ENCODE measurements at places on chromosomes 12 and 14. TPM values are rescaled to one million over a fixed set of nuclear protein-coding genes. Genes with fewer than 3 reads are reported as not detected.
A peak's percentile ranks its signal among the peaks of the same experiment; 100 is the strongest.

Gene EXOC3L4
- 28.4 TPM for total RNA-seq

Gene BMP4
- 2.7 TPM for total RNA-seq

DNA sequence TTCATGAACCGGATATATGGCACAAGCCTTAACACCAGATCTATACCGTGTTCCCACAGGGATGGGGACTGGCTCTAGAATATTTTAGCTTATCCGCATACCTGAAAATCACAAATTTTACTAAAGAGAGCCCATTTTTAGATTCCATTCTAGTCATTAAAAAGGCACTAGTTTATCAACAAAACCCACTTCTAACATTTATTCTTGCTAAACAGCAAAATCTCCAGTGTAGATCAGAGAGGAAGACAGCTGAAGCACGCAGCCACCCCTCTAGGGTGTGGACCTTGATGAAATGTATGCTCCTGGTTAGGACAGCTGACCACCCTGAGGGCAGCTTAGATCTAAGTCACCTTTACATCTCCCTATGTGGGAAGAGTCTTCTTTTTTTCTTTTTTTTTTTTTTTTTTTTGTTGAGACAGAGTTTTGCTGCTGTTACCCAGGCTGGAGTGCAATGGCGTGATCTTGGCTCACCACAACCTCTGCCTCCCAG, 62.4 kb downstream of the EID3 start:
- no peaks in the 10 kb centered on the region for H3K27me3 ChIP-seq
- peaks cover 3% of the 10 kb centered on the region for H3K36me3 ChIP-seq
- no peak overlapping the region for H3K4me3 ChIP-seq
- DNase-seq, result no peak
- H3K4me1 ChIP-seq, result peaks cover 1% of the 10 kb centered on the region

DNA sequence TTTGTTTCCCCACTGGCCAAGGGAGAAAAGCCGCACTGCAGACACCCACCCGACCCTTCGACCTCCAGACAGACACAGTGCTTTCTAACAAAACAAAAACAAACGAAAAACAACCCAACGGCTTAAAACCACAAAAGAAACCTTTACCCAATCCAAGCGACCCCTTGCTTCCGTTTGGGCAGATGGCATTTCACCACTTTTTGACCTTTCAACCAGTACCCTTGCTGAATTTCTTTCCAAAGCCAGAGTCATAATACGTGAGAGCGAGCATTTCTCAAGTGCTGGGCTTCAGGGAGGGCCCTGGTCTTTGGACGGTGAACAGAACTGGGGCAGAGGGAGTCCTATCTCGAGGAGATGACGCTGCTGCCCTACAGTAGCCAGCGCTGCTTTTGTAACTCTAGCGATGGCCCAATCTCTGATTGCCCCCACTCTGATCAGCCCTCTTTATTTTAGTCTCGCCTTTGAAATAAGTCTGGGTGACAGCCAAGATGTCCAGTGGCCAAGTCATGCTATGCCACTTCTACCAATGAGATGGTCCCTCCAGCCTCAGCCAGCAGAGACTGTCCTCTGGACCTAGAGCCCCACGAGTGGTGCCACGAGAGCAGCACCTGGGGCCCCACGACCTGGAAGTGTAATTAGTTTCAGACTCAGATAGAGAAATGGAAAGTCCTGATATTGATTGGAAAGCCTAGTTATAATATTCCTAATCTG, 21.9 kb upstream of the ADIPOR2 start:
- H3K4me3 ChIP-seq, result no peak overlapping the region
- H3K36me3 ChIP-seq, result no peaks in the 10 kb centered on the region
- H3K4me1 ChIP-seq, result peaks cover 16% of the 10 kb centered on the region
- H3K27ac ChIP-seq, result peak overlapping the region; percentile 11
- H3K27me3 ChIP-seq, result peaks cover 23% of the 10 kb centered on the region

GRCh38 chr12:91098461-91098860, 12.8 kb downstream of the LUM start:
- H3K27me3 ChIP-seq, result no peaks in the 10 kb centered on the region
- peaks cover 2% of the 10 kb centered on the region for H3K4me1 ChIP-seq
- H3K4me3 ChIP-seq, result no peak overlapping the region
- H3K36me3 ChIP-seq, result peaks cover 2% of the 10 kb centered on the region
- no peak overlapping the region for H3K27ac ChIP-seq

Gene COX8C
- not detected for total RNA-seq

All from progenitor cell of endocrine pancreas (in vitro differentiated cells).